Right kidney (tissue), 9 donors: ENCODE measurements at places on chromosomes 5 and 9.
A peak's percentile ranks its signal among the peaks of the same experiment; 100 is the strongest.

GRCh38 chr9:4382722-4383317 is 83.0 kb upstream of the GLIS3 start:
- peak; percentile 7 for DNase-seq

- DNase-seq, result no peak
Observed at GRCh38 chr5:64514612-64515011, 8.8 kb downstream of the RGS7BP start.

DNA sequence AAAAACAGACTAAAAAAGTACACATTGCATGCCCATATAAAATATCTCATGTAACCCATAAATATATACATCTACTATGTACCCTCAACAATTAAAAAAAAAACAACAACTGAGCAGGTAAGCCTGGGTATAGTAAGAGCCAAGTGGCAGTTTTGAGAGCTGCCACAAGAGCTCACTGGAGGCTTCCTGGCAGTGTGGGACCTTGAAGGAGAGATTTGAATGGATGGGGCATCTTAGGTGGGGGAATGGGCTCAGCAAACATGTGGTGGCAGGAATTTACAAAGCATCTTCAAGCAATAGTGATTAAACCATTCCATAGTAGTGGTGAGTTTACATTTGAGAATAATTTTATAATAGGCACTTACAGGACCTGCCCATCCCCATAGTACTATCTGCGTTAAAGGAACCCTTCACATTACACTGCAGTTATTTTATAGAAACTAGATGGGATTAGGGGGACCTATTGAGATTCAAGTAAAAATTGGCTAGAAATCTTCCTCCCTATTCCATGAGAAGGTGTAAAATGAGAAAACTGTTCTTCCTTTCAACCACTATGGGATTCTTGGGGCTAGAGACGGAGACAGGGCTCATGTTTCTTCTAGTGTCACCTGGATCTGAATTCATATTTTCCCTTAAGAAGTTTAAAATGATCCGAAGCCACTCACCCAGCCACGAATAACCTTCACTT is 6.9 kb downstream of the MEGF10 start:
- no peak for DNase-seq

DNA sequence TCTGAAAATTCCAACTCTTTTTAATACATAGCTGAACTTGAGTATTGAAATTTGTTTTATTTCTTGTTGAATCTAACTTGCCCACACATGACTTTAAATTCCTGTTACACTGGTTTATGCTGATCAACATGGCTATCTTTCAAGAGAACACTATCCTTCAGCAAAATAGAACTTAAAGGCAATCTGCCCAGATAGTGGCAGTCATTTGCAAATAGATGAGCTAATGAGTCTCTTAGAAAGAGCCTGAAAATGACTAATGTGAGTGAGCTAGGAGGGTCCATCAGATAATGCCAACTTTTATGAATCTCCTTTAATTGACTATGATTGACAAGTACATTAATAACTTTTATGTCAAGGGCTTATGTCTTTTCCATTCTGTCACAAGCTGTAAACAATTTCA is 1360.8 kb upstream of the C9orf72 start:
- DNase-seq, result no peak

- no peak for DNase-seq
Observed at GRCh38 chr5:127909066-127909465, 174.5 kb upstream of the SLC12A2 start.

- DNase-seq, result peak; percentile 29
Observed at GRCh38 chr5:8058616-8059190, 189.8 kb downstream of the MTRR start.

- no peak for DNase-seq
Observed at GRCh38 chr5:114191441-114191840, 170.4 kb upstream of the KCNN2 start.

DNA sequence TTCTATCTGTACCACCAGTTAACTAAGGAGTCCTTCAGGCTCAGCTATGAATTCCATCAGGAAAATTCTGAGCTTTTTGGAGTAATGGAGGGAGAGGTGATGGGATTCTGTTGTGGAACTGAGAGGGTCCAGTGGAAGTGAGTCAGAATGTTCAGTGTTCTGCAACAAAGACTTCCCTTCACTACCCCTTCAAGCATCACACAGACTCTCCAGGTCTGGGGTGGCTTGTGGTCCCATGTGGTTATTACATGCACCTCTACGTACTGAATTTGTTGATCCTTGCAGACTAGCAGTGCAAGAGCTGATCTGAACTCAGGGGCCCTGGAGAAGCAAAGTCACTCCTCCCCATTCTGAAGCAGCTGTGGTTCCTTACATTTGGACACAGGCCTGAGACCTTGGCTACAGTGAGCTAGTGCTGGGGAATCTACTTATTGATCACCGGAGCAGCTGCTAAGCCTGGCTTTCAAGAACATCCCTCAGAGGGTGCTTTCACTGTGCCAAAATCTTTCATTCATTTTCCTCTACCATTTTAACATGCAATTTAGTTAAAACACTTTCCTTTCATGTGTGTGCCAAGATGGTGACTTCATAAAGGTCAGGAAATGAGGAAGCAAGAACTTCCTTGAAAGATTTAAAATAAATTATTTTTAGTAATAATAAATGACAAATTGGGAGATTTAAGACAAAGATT is 75.0 kb upstream of the TNC start:
- DNase-seq, result no peak

DNA sequence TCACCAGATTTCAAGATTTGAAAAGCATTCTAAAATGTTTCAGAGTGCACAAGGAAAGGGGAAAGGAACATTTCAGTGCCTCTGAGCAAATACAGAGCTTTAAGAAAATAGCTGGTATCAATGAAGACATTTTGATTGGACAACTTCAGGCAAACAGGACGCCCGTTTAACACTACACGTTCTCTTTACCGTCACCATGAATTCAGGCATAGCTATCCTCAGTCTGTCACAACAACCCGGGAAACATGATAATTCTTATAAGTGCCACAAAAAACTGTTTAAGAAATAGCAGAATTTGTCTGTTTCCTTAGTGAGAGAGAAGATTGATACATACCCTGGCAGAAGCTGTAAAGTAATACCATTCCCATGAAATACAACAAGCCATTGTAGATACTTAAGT is 392.4 kb upstream of the PDE4D start:
- no peak for DNase-seq
